ENCODE measurements at places on chromosomes 3 and 15. TPM values are rescaled to one million over a fixed set of nuclear protein-coding genes. Genes with fewer than 3 reads are reported as not detected.

KLF15 gene
- 107 TPM for total RNA-seq

CTDSPL gene
- total RNA-seq, result 20.2 TPM

HYAL1 gene
- 142 TPM for total RNA-seq

PLA2G4E gene
- total RNA-seq, result not detected

SEMA6D gene
- total RNA-seq, result 2.9 TPM

- DNase-seq, result peak; percentile 65
Observed at GRCh38 chr15:75640483-75641178, 607 bp upstream of the IMP3 start.

DNA sequence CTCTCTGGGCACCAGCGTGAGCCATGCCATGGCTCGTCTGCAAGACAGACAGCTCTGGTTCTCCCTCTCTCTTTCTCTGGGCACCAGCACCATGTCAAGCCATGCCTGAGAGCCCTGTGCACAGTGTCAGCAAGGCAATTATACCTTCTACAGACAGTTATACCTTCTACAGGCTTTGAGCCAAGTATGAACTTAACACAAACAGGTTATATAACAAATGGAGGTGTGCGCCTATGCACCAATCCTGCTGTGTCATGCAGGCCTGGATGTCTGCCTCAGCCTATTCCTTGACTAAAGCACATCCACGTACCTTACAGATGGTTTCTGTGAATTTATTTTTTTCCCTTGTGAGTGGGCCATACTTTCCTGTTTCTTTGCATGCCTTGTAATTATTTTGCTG, 5.9 kb upstream of the FBXL2 start:
- DNase-seq, result no peak

DNA sequence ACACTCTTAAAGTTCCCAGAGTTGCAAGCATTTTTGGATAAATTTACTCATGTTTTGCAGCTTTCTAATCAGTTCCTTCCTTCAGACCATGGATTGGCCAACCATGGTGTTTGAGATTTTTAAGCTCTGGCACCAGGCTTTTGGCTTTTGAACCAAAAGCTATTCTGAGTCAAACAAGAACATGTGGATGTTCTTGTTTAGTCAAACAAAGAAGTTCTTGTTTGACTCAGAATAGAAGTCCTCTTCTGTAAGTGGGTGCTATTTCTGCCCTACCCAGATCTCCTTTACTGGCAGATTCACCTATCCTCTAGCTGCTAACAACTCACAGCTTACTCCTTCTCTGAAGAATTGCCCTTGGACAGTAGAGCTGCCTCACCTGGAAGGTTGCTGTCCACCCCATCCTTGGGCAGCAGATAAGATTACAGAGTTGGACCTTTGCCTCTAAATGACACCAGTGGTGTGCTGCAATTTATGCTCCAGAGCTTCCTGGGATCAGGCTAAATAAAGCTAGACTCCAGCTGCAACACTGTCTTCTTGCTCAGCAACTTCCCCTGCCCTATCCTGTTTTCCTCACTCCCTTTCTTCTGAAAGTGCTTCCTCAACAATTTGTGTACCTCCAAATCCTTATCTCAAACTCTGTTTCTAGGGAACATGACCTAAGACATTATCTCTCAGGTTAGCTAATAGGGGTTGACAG, 65.6 kb downstream of the COL6A6 start:
- no peak for DNase-seq

GRCh38 chr15:70125605-70126004, 27.9 kb upstream of the TLE3 start:
- no peak for DNase-seq

DNA sequence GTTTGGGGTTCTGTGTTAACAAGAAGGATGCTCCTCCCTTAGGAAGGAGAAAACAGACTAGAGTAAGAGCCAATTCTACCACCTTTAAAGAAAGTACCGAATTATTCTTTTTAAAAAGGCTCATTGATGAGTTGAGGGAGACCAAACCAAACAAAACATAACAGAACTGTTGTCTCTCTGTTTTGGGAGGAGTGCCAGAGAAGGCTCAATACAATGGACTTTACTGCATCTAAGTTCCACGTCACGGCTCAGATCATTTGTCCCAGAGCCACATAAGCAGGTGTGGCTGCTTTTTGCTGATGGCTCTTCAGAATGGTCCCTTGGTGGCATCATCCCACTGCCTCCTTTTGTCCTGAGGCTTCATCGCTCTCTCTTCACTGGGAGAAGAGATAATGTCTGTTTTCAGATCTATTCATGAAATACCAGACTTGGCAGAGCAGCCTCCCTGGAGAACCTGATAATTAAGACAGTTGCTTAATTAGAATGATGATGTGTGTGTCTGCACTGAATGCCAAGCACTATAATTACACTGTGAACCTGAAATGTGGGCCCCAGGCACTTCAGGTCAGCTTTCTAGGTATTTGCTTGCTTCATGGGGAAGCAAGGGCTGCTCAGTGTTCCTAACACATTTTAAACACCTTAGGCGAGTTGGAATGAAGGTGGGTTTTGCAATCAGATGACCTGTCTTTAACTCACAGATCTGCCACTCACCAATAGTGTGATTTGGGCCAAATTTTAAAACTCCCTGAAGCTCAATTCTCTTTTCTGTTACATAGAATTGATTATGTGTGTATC, 335.2 kb upstream of the MCTP2 start:
- DNase-seq, result no peak

DNA sequence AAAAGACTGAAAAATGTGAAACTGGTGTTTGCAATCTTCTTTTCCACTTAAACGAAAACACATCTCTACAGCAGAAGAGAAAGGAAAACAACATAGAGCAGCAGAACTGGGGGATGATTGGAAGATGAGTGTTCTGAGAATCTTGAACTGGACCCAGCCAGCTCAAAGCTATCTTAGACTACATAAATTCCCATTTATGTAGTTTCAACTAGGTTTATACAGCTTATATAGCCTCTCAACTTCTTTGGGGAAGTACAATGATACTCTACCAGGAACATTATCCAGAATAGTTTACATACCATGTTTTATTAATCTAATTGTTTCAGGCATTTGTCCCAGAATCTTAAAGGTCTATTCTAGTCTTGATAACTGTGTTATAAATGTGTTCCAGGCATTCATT, 658.2 kb upstream of the LMCD1 start:
- no peak for DNase-seq

DNA sequence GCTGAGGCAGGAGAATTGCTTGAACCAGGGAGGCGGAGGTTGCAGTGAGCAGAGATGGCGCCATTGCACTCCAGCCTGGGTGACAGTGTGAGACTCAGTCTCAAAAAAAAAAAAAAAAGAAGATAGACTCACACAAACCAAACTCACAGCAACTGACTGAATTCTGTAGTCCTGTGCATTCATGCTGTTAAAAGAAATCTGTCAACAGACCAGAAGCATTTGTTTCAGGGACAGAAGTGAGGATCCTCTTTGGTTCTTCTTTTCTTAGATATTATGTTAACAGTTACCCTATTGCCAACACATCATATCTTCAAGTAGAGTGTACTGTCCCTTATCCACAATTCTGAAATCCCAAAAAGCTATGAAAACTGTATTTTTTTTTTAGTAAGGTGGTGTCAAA, 192.4 kb downstream of the CDIN1 start:
- DNase-seq, result no peak

DNA sequence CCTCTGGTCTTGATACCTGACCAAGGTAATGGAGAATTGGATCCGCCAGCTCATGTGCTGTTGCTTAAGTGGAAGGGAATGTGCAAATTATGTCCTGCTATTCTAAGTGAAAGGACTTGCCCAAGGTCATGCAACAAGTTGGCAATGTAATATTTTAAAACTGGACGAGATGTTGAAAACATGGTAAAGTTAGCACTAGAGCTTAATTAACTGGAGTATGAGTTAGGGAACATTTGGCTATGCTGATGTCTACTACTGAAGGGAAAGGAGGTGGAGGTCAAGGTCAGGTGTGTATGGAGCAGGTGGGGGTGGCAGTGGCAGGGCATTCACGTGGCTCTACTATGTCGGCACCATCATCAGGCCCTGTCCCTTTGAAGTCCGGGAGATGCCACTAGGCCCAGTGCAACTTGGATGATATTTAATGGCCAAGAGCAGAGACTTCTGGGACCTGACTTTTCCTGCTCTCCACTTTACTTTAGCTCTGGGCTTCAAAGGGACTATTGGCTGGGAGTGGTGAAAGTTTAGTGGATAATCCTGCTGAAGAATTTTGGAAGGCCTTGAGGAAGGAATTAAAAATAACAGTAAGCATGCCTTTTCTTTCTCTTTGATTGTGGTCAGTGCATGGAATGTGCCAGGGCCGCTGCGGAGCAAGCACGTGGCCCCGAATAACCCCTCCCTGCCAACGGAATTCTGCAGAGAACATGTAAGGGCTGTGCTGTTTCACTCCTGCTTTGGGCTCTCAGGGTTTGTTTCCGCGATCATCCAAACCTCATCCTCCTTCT, 14.9 kb downstream of the SMAD3 start:
- DNase-seq, result no peak

DNA sequence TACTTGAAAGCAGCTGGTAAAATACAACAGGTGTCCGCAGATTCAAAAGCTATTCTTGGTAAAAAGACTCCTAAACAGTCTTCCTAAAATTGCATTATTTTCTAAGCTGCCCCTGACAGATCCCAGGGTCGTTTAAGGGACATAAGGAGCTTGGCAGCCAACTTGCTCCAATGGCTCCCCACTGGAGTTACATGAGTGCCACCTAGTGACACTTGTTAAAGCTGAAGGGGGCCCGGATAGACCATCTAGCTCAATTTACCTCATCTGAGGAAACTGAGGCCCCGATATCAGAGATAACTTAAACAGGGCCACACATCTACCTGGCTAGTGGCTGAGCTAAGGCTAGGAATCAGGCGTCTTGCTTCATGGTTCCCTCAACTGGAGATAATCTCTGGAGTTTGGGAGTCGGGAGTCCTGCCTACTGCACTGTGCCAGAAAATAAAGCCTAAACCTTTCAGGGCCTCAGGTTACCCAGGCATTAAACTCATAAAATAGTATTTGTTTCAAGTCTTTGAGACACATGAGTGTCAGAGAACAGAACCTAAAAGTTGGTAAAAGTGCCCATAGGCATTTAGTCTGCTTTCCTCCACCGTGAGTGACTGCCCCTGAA, 6.5 kb upstream of the TBC1D23 start:
- DNase-seq, result no peak

GRCh38 chr15:89767411-89767915, 8.7 kb upstream of the MESP2 start:
- peak; percentile 73 for DNase-seq

GRCh38 chr15:36370731-36371112, 208.7 kb upstream of the CDIN1 start:
- no peak for DNase-seq

DNA sequence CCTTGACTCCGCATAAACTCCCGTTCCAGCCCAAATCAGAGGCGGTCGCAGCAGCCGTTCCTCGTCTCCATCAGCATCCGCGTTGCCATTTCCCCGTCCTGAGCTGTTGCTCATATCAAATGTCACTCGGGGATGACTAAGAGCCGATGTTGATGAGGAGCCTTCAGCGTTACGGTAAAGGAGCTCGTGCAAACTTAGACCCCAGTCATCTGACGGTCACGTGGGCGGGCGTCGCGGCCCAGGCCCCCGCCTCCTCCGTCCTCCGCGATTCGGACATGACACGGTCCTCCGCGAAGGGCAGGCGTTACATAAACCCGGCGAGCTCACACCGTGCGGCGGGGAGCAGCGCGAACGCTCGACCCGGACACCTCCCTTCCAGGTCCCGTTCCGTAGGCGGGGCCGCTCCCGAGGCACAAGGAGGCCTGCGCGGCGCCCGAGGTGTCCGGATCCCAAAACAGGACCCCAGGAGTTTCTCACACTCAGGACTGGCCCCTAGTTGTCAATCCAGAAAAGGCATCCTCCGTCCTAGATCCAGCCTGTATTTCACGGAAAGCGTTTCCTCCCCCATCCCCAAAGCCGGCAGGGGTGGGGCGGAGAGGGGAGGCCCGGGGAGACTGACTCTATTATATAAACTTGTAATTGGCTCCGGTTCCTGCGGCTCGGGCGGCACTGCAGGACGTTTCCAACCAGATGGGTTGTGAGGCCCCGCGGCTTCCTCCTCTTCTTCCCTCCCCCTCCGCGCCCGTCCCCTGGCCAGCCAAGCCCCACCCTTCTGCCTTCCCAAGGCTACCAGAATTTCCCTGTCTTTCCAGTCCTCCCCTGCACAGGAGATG, 100.0 kb upstream of the IGF1R start:
- DNase-seq, result peak; percentile 62

- DNase-seq, result no peak
Observed at GRCh38 chr15:63244399-63244798, 33.0 kb upstream of the APH1B start.

- DNase-seq, result no peak
Observed at GRCh38 chr3:159432682-159433340, 555.8 kb upstream of the IL12A start.
